Tongue (tissue), 3 donors: ENCODE measurements at places on chromosomes 5 and 9.

DNA sequence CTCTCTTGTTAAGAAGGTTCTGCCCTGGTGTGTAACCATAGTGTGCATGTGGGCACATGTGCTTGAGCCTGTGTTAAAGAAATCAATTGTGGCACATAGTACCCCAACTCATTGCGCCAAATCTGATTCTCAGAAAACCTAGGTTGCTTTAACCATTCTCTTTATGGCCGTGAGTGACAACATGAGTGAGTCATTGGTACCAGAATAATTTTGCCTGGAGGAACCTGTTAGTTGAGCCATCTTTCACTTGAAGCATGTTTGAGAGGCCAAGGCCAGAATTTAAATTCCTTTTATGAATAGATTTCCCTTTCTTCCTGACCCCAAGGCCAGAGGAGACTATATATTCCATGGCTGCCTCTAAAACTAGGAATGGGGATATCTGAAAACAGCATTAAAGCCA is 35.2 kb upstream of the SLC36A2 start:
- DNase-seq = peak; percentile 30

DNA sequence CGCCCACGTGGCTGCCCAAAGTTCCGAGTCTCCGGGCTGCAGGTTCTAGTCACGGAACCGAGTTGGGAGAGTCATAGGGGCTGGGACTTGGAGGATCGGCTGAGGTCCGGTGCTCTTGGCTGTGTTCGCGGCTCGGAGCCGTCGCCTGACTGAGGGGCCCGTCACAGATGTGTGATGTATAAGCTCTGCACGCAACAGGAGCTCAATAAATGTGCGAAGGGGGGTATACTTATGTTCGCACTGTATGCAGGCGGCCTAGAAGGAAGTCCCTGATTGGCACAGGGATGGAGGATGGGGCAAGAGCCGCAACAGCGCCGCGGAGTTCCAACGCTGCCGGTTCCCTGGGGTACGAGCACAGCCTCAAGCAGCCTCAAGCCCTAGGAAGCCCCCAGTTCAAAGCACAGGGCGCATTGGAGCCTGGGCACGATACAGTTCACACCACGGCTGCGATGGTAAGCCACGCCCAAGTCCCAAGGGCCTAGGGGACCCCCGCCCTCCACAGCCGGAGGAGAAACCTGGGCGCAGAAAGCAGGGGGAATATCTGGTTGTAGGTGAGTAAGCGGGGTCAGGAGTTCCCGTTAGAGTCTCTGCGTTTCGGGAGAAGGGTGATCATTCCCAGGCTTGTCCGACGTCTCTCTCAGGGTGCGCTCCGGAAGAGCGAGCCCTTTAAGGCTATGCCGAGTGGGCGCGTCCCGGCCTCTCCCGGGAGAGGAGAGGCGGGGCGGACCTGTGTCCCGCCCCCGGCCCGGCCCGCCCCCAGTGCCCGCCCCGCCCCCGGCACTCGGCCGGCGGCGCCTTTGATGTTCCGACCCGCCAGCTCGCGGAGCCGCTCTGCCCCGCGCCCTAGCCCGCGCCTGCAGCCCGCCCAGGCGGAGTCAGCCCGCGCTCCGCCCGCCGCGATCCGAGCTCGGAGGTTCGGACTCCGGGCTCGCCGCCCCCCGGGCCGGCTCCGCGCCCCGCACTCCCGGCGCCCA is at the start of gene TCF7:
TCF7 (plus strand) TSS at position 780 of the 974 bp plus-strand sequence. CDS start 226 bp downstream, outside the sequence.
- DNase-seq = peak; percentile 83

DNA sequence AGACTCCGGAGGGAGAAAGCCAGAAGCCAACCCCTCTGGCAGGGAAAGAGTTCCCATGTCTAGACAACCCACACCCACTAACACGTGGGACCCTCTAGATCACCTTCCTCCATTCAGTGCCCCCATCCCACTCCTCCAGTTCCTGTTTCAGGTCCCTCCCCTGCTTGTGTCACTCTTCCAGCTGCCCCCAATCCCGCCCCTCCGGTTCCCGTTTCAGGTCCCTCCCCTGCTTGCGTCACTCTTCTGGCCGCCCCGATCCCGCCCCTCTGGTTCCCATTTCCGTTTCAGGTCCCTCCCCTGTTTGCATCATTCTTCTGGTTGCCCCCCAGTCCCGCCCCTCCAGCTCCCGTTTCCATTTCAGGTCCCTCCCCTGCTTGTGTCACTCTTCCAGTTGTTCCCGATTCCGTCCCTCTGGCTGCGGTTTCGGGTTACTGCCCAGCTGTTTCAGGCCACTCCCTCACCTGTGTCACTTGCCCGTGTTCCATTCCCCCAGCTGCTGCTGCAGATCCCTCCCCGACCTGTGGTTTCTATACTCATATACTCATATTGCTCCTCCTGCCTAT is 64.8 kb upstream of the RANBP6 start:
- peak; percentile 95 for DNase-seq

- peak; percentile 77 for DNase-seq
Observed at GRCh38 chr5:103475629-103476240, 86.9 kb downstream of the NUDT12 start.

- DNase-seq = no peak
Observed at GRCh38 chr9:87029905-87030304, 82.6 kb upstream of the GAS1 start.

- peak; percentile 84 for DNase-seq
Observed at GRCh38 chr9:88994469-88995199, 3.4 kb downstream of the S1PR3 start.

DNA sequence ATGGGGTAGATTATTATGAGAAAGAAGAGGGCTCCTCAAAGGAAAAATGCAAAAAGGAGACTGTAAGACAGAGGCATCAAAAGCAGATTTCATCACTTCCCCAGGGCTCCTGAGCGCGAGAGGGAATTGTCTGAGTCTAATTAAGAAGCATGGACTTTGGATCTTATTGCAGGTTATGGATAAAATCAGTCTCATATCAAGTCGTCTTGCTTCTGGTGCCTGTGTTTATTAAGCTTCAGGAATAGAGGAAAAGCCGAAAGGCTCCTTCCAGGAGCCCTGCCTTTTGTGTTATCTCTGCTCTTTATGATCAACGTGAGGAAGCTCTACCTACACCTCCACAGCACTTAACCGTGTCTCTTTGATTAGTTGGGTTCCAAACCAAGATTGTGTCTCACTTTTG is 25.0 kb upstream of the SEMA5A start:
- no peak for DNase-seq

DNA sequence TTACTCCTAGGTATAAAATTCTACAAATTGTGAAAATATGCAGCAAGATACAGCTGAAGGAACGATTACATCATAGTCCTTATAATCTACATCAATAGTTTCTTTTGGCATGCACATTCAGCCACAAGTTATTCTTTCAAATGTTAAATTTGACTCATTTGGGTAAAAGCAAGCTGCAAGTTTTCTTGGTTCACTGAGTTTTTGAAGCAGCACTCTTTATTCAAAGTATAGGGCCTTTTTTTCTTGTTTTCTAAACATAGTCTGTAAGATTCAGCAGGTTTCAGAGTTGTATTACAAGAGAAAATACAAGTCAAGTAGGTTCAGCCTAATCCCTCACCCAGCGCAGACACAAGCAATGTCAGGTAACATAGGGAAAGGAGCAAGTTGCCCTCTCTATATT is 981.5 kb downstream of the PTPRD start:
- DNase-seq = no peak

GRCh38 chr5:176396330-176396729 is 7.8 kb downstream of the HIGD2A start:
- no peak for DNase-seq
